ENCODE measurements at places on chromosomes 4 and X.

GRCh38 chr4:138775890-138776289 is 239.7 kb upstream of the NOCT start:
- DNase-seq: no peak

GRCh38 chrX:151631822-151632221 is 63.4 kb upstream of the PRRG3 start:
- no peak for DNase-seq

- DNase-seq: no peak
Observed at GRCh38 chrX:118239913-118240698, 105.8 kb upstream of the WDR44 start.

DNA sequence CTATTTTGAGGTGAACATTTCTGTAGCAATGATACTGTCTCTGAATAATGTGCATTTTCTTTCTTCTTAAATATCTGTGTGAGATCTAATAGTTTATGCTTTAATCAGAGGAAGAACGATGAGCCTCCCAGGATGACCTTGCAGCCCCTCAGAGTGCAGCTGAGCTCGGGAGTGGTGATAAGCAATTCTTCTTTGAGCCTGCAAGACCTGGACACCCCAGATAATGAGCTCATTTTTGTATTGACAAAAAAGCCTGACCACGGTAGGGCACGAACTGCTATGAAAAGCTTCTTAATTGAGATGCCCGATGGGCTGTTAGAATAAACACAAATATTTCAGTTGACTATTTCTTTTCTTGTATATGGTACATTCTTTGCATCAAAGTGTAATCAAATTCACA is 105.0 kb upstream of the ANXA3 start:
- DNase-seq: no peak

DNA sequence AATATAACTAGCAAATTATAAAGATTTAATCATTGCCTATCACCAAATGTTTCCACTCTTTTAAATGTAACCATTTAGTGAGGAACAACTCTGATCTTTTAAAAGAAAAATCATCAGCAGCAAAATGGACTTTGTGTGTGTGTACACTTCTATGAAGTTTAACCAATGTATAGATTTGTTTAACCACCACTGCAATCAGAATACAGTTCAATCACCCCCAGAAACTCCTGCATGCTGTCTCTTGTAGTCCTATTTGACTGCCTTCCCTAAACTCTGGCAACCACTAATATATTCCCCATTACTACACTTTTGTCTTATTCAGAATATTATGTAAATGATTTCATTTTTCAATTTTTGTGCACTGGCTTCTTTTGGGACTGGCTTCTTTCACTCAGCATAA is 1.7 kb upstream of the TCEAL8 start:
- no peak for DNase-seq

DNA sequence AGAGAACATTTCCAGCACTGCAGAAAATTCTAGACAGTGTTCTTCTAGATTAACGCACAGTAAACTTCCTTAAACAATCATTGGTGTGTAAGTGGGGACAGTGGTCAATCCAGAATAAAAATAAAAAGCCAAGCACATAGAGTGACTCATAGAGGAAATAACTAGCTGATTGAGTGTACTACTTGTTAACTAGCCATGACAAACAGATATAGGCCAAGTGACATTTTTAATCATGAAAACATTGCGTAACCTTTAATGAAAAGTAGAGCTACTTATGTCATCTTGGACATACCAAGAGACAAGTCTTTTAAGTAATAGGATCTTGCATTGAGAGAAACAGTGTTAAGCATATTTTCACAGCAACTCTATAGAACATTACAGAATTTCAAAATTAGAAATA is 233.9 kb upstream of the MAB21L2 start:
- DNase-seq: no peak

DNA sequence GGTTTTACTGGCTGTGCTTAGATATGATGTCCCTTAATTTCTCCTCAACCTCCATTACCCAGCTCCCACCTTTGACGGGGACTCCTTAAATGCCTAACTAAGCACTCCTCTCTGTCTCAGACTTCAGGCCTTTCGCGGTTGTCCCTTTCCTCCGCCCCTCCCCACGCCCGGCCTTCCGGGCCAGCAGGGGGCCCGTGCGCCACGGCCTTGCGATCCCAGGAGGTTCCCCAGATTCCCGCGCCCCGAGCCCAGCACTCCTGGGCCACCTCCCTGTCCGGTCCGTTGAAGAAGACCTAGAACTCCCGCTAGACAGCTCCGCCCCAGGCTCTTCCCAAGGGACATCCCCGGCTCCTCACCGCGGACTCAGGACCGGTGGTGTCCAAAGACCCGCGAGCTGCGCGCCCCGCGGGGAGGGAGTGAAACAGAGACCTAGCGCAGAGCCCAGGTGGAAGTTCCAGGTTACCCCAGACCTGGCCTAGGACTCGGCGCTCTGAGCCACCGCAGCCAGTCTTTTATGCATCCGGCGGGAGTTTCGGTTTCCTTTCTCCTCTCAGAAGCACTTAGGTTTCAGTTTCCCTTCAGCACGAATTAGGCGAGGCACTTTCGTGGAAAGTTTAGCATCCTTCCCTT is at the start of gene DDX60:
Gene DDX60, minus strand, starts transcription at position 487 of the 630 bp plus-strand sequence. CDS start 7,493 bp downstream, outside the sequence.
- DNase-seq: peak; percentile 58

- peak; percentile 40 for DNase-seq
Observed at GRCh38 chr4:183182873-183183725, 84.0 kb downstream of the WWC2 start.

DNA sequence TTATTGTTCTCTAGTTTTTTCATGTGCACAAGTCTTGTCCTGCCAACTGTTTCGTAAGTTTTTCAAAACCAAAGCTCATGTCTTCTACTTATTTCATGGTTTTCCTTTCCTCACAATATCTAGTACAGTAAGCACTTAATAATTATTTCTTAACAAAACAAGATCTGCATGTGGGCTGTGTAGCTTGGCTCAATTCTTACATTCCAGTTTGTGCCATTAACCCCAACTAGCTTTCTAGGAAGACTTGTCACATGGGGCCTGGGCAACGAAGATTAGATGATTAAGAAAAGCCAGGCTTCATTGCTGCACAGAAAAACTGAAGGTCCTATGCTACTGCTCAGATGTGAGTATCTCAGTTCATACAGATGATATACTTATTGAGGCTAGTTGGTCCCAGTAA is 155.3 kb upstream of the TEX13A start:
- DNase-seq: no peak

DNA sequence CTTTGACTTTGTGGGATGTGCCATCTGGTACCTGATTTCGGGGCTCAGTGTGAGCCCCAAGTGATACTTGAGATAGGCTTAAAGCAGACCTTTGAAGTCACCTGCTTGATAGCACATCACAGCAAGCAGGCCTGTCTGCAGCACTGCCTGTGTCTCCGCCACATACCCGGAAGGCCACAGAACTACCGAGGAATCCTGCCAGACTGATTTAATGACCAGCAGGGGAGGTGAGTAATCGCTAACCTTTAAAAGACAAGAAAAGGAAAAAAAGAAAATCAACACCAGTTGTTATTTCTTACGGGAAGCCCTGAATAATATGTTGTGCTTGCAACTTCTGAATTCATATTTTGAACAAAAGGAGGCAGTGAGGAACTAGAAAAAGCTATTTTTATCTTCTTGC is 6.8 kb downstream of the PTCHD1 start:
- no peak for DNase-seq

DNA sequence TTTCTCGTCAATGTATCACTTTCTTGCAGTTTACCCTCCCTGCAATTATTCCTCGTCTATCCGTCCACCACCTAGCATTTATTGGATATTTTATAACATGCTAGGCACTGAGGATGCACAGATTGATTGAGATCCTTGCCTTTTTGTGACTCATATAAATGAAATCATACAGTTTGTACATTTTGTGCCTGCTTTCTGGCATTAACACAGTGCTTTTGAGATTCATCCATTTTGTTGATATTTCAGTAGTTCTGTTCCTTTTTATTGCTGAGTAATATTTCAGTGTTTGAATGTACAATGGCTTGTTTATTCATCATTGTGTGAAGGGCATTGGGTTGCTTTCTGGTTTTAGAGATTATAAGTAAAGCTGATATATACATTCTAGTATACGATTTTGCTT is 841 bp downstream of the TBC1D19 start:
- no peak for DNase-seq

DNA sequence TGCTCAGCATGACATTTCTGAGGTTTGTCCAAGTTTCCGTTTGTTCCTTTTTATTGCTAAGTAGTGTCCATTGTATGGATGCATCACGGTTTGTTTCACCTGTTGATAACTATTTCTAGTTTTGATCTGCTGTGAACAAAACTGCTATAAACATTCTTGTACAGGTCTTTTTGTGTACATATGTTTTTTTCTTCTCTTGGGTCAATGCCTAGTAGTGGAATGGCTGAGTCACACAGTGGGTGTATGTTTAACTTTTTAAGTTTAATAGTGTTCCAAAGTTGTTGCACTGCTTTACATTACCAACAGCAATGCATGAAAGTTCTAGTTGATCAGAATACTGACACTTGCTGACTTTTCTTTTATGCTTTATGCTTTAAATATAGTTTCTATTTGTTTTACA is 76.7 kb downstream of the MAOB start:
- no peak for DNase-seq

- DNase-seq: no peak
Observed at GRCh38 chr4:93777081-93777460, 51.5 kb upstream of the ATOH1 start.

GRCh38 chr4:94767446-94767845 is 9.7 kb downstream of the BMPR1B start:
- DNase-seq: no peak

GRCh38 chr4:28730304-28730703 is 1869.7 kb downstream of the STIM2 start:
- DNase-seq: no peak

Data from lower leg skin (tissue), 4 donors.